T-helper 17 cell (primary cell): ENCODE measurements at places on chromosomes 4 and X.

DNA sequence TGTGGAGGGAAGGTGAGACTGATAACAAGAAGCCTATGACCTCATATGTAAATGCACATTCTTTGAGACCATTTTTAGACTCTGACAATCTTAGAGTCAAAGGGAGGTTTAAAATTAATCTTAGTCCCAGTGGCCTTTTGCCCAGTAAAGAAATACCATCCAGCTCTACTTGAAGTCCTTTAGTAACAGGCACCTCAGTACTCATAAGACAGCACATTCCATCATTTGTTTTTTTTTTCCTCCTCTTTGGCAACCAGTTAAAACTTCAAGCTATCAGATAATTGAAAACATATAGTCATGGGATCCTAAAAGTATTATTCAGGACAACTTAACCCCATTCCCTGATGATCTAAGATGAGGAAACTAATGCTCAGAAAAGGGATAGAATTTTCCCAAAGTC lies 4.6 kb downstream of the EDA2R start:
- H3K36me3 ChIP-seq = peaks cover 2% of the 10 kb centered on the region
- H3K27ac ChIP-seq = no peak overlapping the region
- no peaks in the 10 kb centered on the region for H3K27me3 ChIP-seq
- peaks cover 7% of the 10 kb centered on the region for H3K4me1 ChIP-seq
- H3K4me3 ChIP-seq = no peak overlapping the region

DNA sequence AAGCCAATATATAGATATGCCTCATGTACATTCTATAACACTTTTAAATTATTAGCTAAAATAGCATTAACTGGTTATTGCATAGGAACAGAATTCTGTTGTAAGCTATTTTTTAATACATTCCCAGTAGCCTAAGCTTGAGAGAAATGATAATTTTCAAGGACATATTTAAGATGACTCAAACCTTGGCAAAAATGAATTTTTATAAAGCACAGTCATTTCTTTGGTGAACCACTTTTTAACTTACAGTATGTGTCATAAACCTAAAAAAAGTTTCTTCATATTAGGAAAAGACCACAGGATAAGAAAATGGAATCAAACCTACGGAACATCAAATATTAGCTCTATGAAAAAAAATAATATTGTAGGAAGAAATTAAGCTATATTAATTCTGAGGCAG lies 986.3 kb downstream of the STIM2 start:
- no peaks in the 10 kb centered on the region for H3K36me3 ChIP-seq
- no peak overlapping the region for H3K4me3 ChIP-seq
- H3K27me3 ChIP-seq = no peaks in the 10 kb centered on the region
- no peak overlapping the region for H3K27ac ChIP-seq
- no peak for DNase-seq

- H3K4me1 ChIP-seq = peaks cover 36% of the 10 kb centered on the region
- peak overlapping the region; percentile 63 for H3K27ac ChIP-seq
- DNase-seq = no peak
- no peaks in the 10 kb centered on the region for H3K36me3 ChIP-seq
- H3K4me3 ChIP-seq = peak overlapping the region; percentile 81
Observed at GRCh38 chr4:108342325-108342970, 173.7 kb upstream of the LEF1 start.

- H3K27ac ChIP-seq = no peak overlapping the region
- H3K27me3 ChIP-seq = no peaks in the 10 kb centered on the region
- DNase-seq = no peak
- peaks cover 7% of the 10 kb centered on the region for H3K4me1 ChIP-seq
- no peak overlapping the region for H3K4me3 ChIP-seq
Observed at GRCh38 chrX:40018041-40018440, 79.7 kb downstream of the BCOR start.

- no peak for DNase-seq
- H3K36me3 ChIP-seq = no peaks in the 10 kb centered on the region
- H3K27ac ChIP-seq = no peak overlapping the region
- no peak overlapping the region for H3K4me3 ChIP-seq
- no peaks in the 10 kb centered on the region for H3K27me3 ChIP-seq
Observed at GRCh38 chr4:145865274-145865941, 73.2 kb downstream of the ZNF827 start.

DNA sequence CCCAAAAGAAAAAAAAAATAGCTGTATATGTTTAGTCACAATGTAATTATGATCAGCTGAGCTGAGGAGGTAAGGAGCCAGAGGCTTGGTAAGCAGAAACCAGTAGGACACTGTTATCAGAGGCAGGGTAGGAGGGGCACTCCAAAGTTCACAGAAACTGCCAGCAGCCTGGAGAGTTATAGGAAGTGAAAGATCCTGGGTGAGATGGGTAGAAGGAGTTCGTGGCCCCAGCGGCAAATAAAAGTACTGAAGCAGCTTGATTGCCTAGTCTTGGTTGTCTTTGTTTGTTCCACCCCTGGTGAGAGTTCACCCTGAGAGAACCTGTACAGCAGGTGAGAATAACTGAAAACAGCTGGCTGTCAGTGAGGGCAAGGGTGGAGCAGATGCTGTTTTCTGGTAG lies 340.8 kb downstream of the ADGRL3 start:
- H3K36me3 ChIP-seq = no peaks in the 10 kb centered on the region
- no peak for DNase-seq
- H3K4me1 ChIP-seq = no peaks in the 10 kb centered on the region
- H3K27ac ChIP-seq = no peak overlapping the region

- peaks cover 14% of the 10 kb centered on the region for H3K27me3 ChIP-seq
- no peaks in the 10 kb centered on the region for H3K4me1 ChIP-seq
- DNase-seq = no peak
- no peak overlapping the region for H3K4me3 ChIP-seq
- no peak overlapping the region for H3K27ac ChIP-seq
- no peaks in the 10 kb centered on the region for H3K36me3 ChIP-seq
Observed at GRCh38 chr4:24867251-24867650, 45.6 kb downstream of the CCDC149 start.

- peak overlapping the region; percentile 19 for H3K27ac ChIP-seq
- H3K36me3 ChIP-seq = peaks cover 10% of the 10 kb centered on the region
- no peak overlapping the region for H3K4me3 ChIP-seq
- no peak for DNase-seq
- peaks cover 21% of the 10 kb centered on the region for H3K4me1 ChIP-seq
- no peaks in the 10 kb centered on the region for H3K27me3 ChIP-seq
Observed at GRCh38 chr4:147638942-147639341, 21.7 kb downstream of the TMEM184C start.

DNA sequence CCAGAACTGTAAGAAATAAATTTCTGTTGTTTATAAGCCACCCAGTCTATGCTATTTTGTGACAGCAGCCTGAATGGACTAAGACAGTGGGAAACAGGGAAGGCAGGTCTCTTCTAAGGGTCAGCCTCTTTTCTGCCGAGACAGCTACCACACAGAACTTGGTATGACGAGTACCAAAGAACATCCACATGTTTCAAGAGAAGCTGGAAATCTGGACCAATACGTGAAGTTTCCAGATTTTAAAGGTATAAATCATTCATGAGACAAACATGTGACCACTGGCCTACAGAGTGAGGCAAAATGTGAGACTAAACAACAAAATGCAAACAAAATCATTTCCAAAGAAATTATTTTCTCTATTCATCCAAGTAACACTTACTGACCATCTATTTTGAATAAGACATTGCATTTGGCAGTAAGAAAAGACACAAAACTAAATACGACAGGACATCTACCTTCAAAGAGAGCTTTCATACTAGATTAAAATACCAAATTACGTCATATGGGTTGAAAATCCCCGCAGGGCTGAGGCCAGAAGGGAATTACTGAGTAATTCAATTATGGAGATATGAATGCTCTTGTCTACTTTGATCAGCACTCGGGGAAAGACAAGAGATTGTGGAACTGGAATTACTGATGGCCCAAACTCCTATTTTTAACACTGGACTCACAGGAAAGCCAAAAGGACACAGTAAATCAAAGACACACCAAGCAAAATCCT lies 7.2 kb downstream of the SCARB2 start:
- H3K27me3 ChIP-seq = no peaks in the 10 kb centered on the region
- peaks cover 21% of the 10 kb centered on the region for H3K4me1 ChIP-seq
- H3K4me3 ChIP-seq = no peak overlapping the region
- no peak for DNase-seq
- no peaks in the 10 kb centered on the region for H3K36me3 ChIP-seq

GRCh38 chr4:151824656-151825055 lies 63.8 kb upstream of the GATB start:
- DNase-seq = no peak
- no peak overlapping the region for H3K4me3 ChIP-seq
- H3K27ac ChIP-seq = no peak overlapping the region

GRCh38 chr4:10898072-10898471 lies 213.5 kb upstream of the CLNK start:
- no peak overlapping the region for H3K4me3 ChIP-seq
- no peak for DNase-seq
- no peak overlapping the region for H3K27ac ChIP-seq
- H3K36me3 ChIP-seq = no peaks in the 10 kb centered on the region

DNA sequence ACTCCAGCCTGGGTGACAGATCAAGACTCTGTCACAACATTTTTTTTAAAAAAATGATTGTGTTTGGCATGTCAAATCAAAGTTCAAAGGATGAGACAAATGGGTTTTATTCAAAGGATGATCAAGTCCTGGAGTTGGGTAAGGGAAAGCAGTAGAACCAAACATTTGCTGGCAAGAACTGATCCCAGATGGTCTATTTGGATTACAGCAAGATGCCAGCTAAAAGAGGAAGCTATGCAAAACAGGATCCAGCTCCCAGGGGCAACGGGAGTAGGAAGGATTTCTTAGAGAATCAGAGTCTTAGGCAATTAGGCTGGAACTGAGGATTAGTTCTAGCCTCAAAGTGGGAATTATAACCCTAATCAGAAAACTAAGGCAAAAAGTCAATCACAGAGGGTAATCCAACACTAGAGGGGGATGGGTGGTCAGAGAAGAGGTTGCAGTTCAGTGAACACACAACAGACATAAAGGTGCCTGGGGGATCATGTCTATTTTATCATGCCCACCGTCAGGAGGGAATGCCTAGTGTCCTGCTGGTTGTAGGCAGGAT lies 133.0 kb upstream of the PLS3 start:
- H3K36me3 ChIP-seq = no peaks in the 10 kb centered on the region
- no peak for DNase-seq
- no peak overlapping the region for H3K4me3 ChIP-seq
- no peaks in the 10 kb centered on the region for H3K27me3 ChIP-seq
- H3K27ac ChIP-seq = no peak overlapping the region

DNA sequence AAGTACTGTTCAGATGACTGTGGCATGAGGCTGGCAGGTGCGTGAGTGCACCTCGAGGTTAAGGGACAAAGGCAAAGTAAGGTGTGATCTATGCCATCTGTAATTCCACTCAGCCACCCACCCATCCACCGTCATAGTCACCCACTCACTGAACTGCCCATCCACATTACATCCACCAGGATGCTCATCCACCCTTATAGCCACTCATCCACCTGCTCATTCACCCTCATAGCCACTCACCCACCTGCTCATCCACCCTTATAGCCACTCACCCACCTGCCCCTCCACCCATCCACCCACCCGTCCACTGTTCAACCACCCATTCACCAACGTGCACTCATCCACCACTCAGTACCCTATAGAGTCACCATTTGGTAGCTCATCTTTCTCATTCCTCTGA lies 64.1 kb upstream of the UXT start:
- no peak for DNase-seq
- H3K27me3 ChIP-seq = no peaks in the 10 kb centered on the region
- H3K4me1 ChIP-seq = peaks cover 2% of the 10 kb centered on the region
- no peak overlapping the region for H3K4me3 ChIP-seq
- H3K36me3 ChIP-seq = no peaks in the 10 kb centered on the region
